Inflammatory macrophage treated with lipopolysaccharide for 4 hours (primary cell): ENCODE measurements at places on chromosomes 2 and 18.

DNA sequence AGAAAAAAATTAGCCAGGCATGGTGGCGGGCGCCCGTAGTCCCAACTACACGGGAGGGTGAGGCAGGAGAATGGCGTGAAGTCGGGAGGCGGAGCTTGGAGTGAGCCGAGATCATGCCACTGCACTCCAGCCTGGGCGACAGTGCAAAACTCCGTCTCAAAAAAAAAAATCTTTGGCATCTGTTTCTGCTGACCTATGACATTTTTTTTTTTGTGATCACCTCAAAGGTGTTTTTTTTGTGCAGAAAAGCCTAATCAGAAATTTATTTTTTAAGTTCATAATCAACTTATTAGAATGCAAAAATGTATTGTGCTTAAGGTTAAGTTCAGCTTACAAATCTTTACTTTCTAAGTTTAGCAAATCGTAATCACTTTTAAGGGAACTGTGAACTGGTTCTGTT is 45.6 kb downstream of the NAB1 start:
- DNase-seq: no peak

GRCh38 chr2:7819850-7820249 is 862.0 kb upstream of the ID2 start:
- no peak for DNase-seq

GRCh38 chr2:237125967-237126366 is 40.3 kb downstream of the COPS8 start:
- DNase-seq: no peak

DNA sequence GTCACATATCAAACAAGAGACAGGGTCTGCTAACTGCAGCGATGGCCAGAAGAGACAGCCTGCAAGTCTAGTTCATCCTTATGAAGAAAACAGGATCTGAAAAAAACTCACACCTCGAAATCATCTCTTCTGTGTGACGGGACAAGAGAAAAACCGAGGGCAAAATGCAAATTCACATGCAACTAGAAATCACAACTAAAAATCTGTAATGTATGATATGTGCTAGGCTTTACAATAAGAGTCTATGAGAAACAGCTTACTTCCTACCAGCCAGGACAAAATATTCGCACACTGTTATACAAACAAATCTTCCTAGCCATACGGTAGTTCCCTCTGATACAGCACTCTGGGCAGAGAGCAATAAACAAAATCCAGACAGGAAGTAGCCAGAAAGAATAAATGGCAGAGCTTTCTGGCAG is 48.8 kb downstream of the ANKRD44 start:
- DNase-seq: no peak

GRCh38 chr2:102103992-102104871 is 38.3 kb upstream of the IL1R1 start:
- DNase-seq: peak; percentile 60

GRCh38 chr18:74524097-74524496 is 10.2 kb upstream of the CNDP1 start:
- peak; percentile 40 for DNase-seq

DNA sequence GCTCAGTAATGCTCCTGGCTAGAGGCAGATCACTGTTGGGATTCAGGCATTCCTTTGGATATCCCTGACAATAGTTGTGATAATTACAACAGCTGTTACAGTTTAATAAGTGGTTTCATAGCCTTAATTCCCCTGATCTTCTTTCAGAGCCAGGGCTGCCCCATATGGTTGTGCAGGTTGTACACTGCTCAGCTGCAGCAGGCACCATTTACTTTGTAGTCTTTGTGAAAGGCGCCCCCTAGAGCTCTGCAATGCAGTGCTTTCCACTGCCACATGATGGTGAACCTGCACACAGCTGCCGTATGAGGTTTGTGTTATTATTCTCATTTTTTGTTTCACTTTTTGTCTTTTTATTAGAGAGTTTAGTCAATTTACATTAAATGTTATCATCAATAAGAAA is 239.1 kb downstream of the KCNS3 start:
- peak; percentile 35 for DNase-seq

- no peak for DNase-seq
Observed at GRCh38 chr2:4002841-4003403, 299.5 kb downstream of the DCDC2C start.

- DNase-seq: peak; percentile 30
Observed at GRCh38 chr2:226489775-226490541, 309.7 kb downstream of the IRS1 start.

DNA sequence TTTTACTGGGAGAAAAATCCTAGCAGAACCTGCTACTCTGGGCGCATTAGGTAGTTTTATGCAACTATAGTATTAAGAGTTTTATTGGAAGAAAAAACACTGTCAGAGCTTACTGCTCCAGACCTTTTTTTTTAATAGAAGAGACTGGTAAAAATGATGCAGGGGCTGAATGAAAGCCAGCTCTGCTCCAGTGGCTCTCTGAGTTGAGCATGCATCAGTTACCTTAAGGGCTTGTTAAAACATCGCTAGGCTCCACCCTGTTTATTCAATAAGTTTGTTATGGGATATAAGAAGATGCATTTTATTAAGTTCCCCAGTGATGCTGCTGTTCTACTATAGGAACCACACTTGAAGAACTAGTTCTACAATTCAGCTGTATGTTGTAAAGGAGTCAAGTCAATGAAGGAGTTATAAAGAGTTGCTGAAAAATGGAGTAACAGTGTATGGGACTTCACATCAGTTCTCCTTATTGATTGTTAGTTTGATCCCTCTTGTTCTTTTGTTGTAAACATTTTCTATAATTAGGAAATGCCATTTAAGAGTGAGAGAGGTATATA is 13.2 kb downstream of the SNRPG start:
- DNase-seq: no peak

GRCh38 chr2:188956961-188957360 is 17.2 kb upstream of the COL3A1 start:
- DNase-seq: no peak
